ENCODE measurements at places on chromosomes 16 and 17.

GRCh38 chr17:55693254-55694216 is 29.1 kb downstream of the TMEM100 start:
- DNase-seq, result no peak

GRCh38 chr17:28115046-28115445 is 72.6 kb downstream of the NLK start:
- DNase-seq, result no peak

- DNase-seq, result no peak
Measured at GRCh38 chr16:22789281-22789945, 24.5 kb upstream of the HS3ST2 start.

DNA sequence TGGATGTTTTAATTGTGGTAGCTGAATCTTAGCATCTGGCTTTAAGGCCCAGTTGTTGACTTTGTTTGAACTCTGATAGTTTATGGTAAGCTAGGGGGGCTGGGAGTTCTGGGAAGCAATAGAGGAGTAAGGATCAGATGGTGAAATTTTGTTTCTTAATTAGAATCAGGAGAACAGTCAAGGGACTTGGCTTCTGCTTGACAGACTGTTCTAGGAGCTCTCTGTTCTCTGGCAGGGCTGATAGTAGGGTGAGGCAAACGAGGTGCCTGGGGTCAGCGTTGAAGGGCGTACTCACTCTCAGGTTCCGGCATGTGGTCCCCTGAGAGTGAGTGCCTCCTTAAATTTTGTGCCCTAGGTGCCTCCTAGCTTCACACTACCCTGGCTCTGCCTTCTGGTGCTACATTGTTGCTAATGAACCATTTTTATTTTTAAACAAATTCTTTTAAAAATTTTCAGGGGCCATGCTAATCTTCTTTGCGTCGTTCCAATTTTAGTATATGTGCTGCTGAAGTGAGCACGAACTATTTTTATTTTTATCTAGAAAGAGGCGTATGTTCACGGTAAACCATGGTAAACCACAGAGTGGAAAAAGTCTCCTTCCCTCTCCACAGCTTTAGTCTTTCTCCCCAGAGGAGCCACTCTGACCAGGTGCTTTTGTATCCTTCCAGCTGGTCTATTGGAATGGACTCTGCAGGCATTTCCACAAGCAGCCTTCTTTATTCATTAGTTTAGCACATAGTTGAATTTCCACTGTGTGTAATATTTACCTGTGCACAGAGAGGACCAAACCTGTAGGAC is 19.7 kb downstream of the SLC7A6 start:
- DNase-seq, result no peak

GRCh38 chr16:55468352-55468990 is 10.5 kb upstream of the MMP2 start:
- no peak for DNase-seq

- no peak for DNase-seq
Measured at GRCh38 chr17:21297026-21297520, 12.6 kb downstream of the MAP2K3 start.

GRCh38 chr17:73532421-73532901 is 111.8 kb downstream of the SDK2 start:
- DNase-seq, result no peak

Measured in iPS DF 6.9 (cell line).